ENCODE measurements at places on chromosomes 12 and 14. TPM values are rescaled to one million over a fixed set of nuclear protein-coding genes. Genes with fewer than 3 reads are reported as not detected.

Gene ITGA7
- 4.4 TPM for total RNA-seq

Gene RGS6
- not detected for total RNA-seq

Gene METTL3
- total RNA-seq: 59.4 TPM

Gene B4GALNT1
- total RNA-seq: 5.7 TPM

Gene CACNA1C
- 70.7 TPM for total RNA-seq

Gene KRT6C
- not detected for total RNA-seq

Gene CLMN
- total RNA-seq: 2.1 TPM

Gene PTGDR
- total RNA-seq: not detected

Gene HSPB8
- total RNA-seq: 1.1 TPM

Gene TMEM132D
- 0.16 TPM for total RNA-seq

Gene FAM161B
- total RNA-seq: 6.0 TPM

Gene PRB2
- total RNA-seq: not detected

Gene MIP
- 0.32 TPM for total RNA-seq

Gene CCDC38
- total RNA-seq: not detected

Gene CIROP
- not detected for total RNA-seq

Gene PLEKHD1
- under 0.01 TPM for total RNA-seq

Gene PACS2
- total RNA-seq: 69.9 TPM

Gene RPL36AL
- 72.2 TPM for total RNA-seq

Gene GSC
- not detected for total RNA-seq

Gene FBXO33
- 17.1 TPM for total RNA-seq

Gene C1QL4
- total RNA-seq: not detected

Gene CEBPE
- not detected for total RNA-seq

Gene TAS2R7
- total RNA-seq: not detected
